ENCODE measurements at places on chromosomes 6 and 20.

DNA sequence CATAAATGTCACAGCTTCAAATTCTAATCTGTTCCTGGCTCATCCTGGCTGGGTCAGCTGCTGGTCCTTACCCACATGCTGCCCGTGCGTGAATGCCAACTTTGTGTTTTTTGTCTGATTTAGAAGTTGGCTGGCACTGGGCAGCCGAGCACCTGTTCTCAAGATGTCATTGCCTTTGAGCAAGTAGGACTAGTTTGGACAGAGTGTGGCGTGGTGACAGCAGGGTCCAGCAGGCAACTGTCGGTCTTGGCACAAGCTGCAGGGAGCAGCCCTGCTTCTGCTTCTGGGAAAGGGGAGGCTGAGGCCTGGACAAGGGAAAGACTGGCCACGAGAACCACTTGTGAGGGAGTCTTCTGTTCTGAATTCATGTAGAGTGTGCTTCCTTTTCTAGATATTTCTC lies 26.4 kb upstream of the ADRM1 start:
- no peak overlapping the region for H3K4me3 ChIP-seq
- H3K27ac ChIP-seq: no peak overlapping the region
- H3K4me1 ChIP-seq: no peaks in the 10 kb centered on the region
- H3K36me3 ChIP-seq: peaks cover 29% of the 10 kb centered on the region

GRCh38 chr20:50501972-50502745 lies 8.0 kb upstream of the PTPN1 start:
- DNase-seq: no peak
- peaks cover 4% of the 10 kb centered on the region for H3K4me1 ChIP-seq
- H3K27ac ChIP-seq: peak overlapping the region; percentile 50
- no peaks in the 10 kb centered on the region for H3K36me3 ChIP-seq
- no peaks in the 10 kb centered on the region for H3K27me3 ChIP-seq

DNA sequence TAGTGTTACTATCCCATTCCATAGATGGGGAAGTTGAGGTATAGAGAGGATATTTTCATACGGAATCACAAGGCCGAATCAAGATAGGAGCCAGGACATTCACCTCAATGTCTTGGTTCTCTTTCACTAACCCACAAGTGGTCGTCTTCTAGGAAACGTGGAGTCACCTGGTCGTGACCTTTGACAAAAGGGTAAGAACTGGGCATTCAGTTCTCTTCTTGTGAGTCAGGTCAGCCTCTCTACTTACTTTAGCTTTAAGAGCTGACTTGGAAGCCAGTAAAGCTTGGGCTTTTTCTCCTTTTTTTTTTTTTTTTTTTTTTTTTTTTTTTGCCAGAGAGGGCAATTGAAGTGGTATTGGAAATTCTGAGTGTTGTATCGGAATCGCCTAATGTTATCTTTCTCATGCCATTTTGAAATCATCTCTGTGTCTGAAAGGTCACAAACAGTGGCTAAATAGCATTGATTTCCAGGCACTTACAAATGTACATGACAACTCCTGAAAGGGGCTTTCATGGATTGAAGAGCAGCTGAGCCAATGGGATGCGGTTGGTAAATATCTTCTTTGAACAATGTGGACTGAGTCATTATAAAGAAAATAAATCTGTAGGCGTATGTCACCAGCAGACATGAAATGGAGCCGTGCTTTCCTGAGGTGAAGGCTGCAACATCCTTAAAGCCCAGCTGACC lies 356.9 kb downstream of the KIF16B start:
- no peak for DNase-seq
- H3K4me1 ChIP-seq: no peaks in the 10 kb centered on the region
- no peaks in the 10 kb centered on the region for H3K36me3 ChIP-seq

GRCh38 chr6:105994591-105995390 lies 91.3 kb upstream of the PRDM1 start:
- no peaks in the 10 kb centered on the region for H3K27me3 ChIP-seq
- peak overlapping the region; percentile 37 for H3K4me3 ChIP-seq
- peak; percentile 90 for DNase-seq
- peak overlapping the region; percentile 72 for H3K27ac ChIP-seq

DNA sequence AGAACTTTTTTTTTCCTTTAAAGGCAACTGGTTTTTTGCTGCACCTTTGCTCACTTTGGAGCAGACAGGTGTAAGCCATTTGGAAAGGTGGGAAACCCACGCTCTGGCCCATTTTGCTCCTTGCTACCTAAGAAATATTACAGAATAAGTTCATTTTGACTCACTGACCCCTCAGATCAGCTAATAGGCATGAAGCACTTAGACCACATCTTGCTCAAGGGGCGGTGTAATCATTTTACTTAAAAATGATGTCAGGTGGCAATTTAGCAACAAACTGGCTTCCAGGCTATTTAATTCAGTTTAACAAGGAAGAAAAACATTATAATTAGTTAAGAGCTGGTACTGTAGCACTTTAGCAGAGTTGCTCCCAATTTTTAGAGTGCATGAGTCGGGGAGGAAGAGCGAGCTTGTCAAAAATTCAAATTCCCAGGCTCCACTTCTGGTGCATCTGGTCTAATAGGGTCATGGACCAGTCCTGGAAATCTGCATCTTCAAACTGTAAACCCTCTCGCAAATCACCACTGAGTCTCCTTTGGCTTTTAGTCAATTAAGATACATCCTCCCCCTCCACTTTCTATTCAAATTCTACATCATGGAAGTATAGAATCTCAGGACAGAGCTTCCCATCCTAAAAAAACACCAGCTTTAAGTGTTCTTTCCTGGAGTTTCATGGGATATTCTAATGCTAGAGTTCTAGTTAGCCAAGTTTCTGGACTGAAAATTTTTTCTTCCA lies 38.2 kb downstream of the JAG1 start:
- H3K27me3 ChIP-seq: no peaks in the 10 kb centered on the region
- DNase-seq: no peak
- peak overlapping the region; percentile 45 for H3K27ac ChIP-seq
- no peak overlapping the region for H3K4me3 ChIP-seq

DNA sequence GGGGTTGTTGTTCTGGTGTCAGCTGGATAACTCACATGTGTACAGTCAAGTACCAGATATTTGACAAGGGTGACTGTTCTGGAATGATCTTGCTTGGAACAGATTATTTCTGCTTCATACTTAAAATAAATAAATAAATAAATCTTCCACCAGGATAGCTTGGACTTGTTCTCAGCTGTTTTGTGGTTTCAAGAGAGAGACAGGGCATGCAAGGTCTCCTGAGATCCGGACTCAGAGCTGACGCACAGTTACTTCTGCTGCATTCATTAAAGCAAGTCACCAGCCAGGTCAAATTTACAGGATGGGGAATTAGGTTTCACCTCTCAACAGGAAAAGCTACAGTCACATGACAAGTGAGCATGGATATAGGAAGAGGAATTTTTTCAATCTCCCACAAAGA lies 285.0 kb upstream of the SPTLC3 start:
- H3K4me1 ChIP-seq: no peaks in the 10 kb centered on the region
- H3K4me3 ChIP-seq: no peak overlapping the region
- no peak for DNase-seq
- H3K36me3 ChIP-seq: no peaks in the 10 kb centered on the region
- H3K27me3 ChIP-seq: no peaks in the 10 kb centered on the region

- peaks cover 22% of the 10 kb centered on the region for H3K4me1 ChIP-seq
- DNase-seq: peak; percentile 41
- no peak overlapping the region for H3K4me3 ChIP-seq
- no peaks in the 10 kb centered on the region for H3K36me3 ChIP-seq
- peak overlapping the region; percentile 32 for H3K27ac ChIP-seq
Measured at GRCh38 chr6:142570221-142570671, 268.4 kb downstream of the ADGRG6 start.

GRCh38 chr6:14390805-14391204 lies 273.2 kb downstream of the CD83 start:
- H3K4me3 ChIP-seq: no peak overlapping the region
- no peaks in the 10 kb centered on the region for H3K36me3 ChIP-seq
- no peak overlapping the region for H3K27ac ChIP-seq

GRCh38 chr20:14820771-14821170 lies 483.4 kb upstream of the FLRT3 start:
- H3K27me3 ChIP-seq: no peaks in the 10 kb centered on the region
- no peak overlapping the region for H3K4me3 ChIP-seq

DNA sequence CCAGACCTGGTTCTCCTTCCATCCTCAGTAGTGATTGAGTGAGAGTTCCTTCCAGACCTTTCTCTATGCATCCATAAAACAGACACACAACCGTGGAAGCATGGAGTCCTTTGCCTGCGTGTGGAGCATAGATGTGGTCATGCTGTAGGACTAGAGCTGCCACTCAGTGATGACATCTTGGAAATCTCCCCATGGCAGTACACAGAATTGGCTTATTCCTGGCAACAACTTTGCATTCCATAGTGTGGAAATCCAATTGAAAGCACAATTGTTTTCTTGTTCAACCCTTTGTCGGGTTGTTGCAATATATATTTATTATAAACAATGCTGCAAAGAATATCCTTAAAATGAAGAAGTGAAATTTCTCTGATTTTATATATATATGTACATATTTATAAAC lies 547.8 kb downstream of the CDH26 start:
- no peaks in the 10 kb centered on the region for H3K4me1 ChIP-seq
- H3K4me3 ChIP-seq: no peak overlapping the region
- no peak for DNase-seq
- no peaks in the 10 kb centered on the region for H3K27me3 ChIP-seq
- no peak overlapping the region for H3K27ac ChIP-seq

DNA sequence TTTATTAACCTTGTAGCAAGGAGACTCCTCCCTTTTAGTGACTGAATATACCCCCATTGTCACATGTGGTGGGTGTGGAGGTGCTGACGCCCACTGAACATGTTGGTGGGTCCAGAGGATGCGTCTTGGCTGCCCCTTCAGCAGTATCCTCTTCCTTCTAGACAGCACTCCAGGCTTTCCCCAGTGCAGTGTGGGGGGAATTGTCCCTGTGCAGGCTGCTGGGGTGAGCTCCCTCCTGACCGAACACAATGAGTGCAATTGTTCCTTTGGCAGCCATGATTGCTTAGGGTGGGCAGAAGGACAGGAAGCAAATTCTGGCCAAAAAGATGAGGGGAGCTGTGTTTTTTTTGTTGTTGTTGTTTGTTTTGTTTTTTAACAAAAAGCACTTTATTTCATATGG lies 209.3 kb upstream of the PDE10A start:
- H3K36me3 ChIP-seq: no peaks in the 10 kb centered on the region
- H3K27me3 ChIP-seq: no peaks in the 10 kb centered on the region
- no peak overlapping the region for H3K27ac ChIP-seq
- H3K4me1 ChIP-seq: no peaks in the 10 kb centered on the region

DNA sequence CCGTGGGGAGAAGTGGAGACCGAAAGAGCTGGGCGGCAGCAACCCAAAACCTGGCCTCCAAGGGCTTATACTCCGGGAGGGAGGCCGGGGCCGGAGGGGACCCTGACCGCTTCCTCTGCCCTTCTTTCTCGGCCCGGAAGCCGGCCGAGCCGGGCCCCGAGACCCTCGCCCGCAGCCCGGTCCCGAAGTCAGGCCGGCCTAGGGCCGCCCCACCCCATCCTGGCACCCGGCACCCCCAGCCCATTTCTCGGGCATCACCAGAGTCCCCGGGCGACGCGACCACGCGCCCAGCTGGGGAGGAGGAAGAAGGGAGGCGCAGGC lies 572 bp upstream of the ZDHHC14 start:
- H3K27ac ChIP-seq: peak overlapping the region; percentile 96
- H3K36me3 ChIP-seq: no peaks in the 10 kb centered on the region
- DNase-seq: no peak
- H3K4me1 ChIP-seq: peaks cover 20% of the 10 kb centered on the region
- peak overlapping the region; percentile 100 for H3K4me3 ChIP-seq
- no peaks in the 10 kb centered on the region for H3K27me3 ChIP-seq

GRCh38 chr6:29666826-29667130 lies 9.9 kb downstream of the MOG start:
- no peak overlapping the region for H3K27ac ChIP-seq
- no peak for DNase-seq
- H3K27me3 ChIP-seq: no peaks in the 10 kb centered on the region
- H3K4me1 ChIP-seq: no peaks in the 10 kb centered on the region
- H3K4me3 ChIP-seq: no peak overlapping the region

GRCh38 chr6:4894049-4894448 lies 109.8 kb downstream of the RPP40 start:
- H3K4me1 ChIP-seq: no peaks in the 10 kb centered on the region
- no peaks in the 10 kb centered on the region for H3K27me3 ChIP-seq
- peaks cover 23% of the 10 kb centered on the region for H3K36me3 ChIP-seq
- H3K27ac ChIP-seq: no peak overlapping the region
- no peak for DNase-seq
- no peak overlapping the region for H3K4me3 ChIP-seq

GRCh38 chr20:25283221-25283951 lies 35.5 kb downstream of the PYGB start:
- no peak overlapping the region for H3K4me3 ChIP-seq
- H3K27ac ChIP-seq: no peak overlapping the region
- H3K4me1 ChIP-seq: no peaks in the 10 kb centered on the region
- no peaks in the 10 kb centered on the region for H3K27me3 ChIP-seq
- peak; percentile 51 for DNase-seq

DNA sequence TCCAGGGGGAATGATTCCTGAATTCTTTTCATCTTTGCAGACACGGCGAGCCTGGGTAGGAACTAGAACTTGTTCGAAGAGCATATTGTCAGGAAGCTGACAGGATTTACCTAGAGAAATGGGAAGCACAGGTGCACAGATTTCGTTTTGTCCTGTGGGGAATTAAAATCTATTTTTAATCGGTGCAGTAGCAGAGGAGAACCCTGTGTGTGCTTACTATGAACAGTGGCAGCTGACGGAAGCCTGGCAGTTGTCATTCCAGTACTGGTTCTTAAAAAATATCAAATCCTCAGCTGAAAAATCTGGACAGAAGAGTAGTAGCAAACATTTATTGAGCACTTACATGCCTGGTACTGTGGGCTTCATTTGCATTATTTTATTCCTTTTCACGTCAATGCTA lies 609.0 kb downstream of the QKI start:
- H3K4me1 ChIP-seq: no peaks in the 10 kb centered on the region
- H3K36me3 ChIP-seq: no peaks in the 10 kb centered on the region
- no peak overlapping the region for H3K27ac ChIP-seq

DNA sequence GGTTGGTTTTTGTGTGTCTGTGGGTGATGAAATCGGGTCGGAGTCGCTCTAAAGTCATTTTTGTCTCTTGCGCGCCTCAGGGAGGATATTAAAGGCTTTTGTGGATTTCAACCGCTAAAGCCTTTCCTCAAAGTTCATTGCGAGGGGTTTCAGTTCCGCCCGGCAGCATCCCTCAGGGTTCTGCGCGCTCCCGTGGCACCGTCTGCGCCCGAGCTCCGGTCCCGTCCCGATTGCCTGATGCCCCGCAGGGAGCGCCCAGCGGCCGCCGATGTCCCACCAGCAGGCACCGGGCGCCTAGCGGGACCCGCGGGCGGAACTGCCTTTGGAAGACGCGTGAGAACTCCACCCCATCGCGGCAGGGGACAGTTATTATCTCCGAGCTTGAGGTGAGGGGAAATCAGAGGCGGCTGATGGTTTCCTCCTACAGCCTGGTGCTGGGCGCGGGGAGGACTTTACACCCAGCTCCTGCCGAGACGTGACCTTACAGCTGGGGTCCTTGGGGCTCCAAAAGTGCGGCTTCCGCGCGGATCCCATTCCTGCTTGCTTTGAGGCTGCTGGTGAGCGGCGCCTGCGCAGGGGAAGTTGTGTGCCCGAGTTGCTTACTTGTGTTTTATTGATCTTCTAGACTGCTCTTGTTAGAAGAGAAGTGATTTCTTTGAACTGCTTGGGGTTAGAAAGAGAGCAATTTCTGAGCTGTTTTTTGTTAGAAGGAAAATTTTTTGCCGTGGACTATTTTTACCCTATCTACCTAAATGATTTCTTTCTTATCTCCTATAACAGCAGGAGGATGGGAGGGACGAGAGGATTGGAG lies 27.1 kb downstream of the ULBP1 start:
- DNase-seq: no peak
- no peaks in the 10 kb centered on the region for H3K36me3 ChIP-seq
- H3K4me3 ChIP-seq: peak overlapping the region; percentile 17
- H3K4me1 ChIP-seq: peaks cover 19% of the 10 kb centered on the region
- H3K27me3 ChIP-seq: peaks cover 15% of the 10 kb centered on the region
